ENCODE measurements at places on chromosomes 4 and X.

DNA sequence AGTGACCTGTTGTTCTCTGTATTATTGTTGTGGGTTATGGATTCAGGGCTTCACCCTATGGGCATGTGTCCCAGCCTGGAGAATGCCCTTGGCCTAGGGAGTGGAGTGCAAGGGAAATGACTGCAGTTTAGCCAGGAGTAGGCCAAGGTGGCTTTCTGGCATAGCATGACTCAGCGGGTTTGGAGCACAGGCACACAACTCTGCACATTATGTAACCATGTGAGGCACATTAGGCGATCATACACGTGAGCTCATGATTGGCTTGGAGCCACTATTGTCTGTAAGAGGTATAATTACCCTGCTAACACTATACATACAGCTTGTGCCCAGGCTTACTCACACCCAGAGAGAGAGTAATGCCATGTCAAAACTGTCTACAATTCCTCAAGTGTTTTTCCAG is 35.1 kb upstream of the TACR3 start:
- DNase-seq = no peak

DNA sequence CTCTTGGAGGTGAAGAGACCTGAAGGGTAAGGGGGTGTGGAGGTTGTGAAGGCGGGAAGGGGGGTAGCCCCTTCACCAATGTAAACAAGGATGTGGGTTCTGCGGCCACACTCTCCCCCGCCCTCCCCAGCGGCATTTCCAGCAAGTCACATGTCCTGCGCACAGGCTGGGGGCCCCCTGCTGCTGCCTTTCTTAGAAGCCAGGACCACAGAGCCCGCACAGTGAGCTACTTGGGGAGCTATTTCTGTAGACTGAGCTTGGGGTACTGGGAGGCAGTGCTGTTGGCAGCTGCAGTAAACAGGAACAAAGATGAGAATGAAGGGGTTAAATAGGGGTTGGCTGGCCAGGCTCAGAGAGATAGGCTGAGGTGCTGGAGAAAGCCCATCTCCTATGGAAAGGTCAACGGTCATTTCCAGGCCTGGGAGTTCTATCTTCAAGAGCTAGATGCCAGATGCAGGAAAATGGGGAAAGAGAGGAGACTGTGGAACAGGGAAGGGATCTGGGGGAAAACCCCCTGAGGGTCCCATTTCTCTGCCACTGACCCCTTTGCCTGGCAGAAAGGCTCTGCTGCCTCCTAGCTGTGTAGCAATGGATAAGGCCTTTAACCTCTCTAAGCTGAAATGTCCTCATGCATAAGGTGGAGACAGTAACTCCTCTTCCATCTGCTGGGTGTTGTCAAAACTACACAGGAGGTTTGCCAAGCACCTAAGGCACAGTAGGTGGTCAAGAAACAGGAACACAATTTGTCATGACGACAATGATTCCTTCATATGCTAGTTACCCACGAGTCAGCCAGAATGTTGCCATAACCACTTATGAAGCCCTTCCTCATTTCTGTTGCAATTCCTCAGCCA is 18.5 kb upstream of the PIM2 start:
- peak; percentile 82 for DNase-seq

- DNase-seq = no peak
Measured at GRCh38 chrX:2552621-2553201, 51.9 kb upstream of the DHRSX start.

GRCh38 chr4:56371426-56372220 is 15.7 kb downstream of the AASDH start:
- no peak for DNase-seq

DNA sequence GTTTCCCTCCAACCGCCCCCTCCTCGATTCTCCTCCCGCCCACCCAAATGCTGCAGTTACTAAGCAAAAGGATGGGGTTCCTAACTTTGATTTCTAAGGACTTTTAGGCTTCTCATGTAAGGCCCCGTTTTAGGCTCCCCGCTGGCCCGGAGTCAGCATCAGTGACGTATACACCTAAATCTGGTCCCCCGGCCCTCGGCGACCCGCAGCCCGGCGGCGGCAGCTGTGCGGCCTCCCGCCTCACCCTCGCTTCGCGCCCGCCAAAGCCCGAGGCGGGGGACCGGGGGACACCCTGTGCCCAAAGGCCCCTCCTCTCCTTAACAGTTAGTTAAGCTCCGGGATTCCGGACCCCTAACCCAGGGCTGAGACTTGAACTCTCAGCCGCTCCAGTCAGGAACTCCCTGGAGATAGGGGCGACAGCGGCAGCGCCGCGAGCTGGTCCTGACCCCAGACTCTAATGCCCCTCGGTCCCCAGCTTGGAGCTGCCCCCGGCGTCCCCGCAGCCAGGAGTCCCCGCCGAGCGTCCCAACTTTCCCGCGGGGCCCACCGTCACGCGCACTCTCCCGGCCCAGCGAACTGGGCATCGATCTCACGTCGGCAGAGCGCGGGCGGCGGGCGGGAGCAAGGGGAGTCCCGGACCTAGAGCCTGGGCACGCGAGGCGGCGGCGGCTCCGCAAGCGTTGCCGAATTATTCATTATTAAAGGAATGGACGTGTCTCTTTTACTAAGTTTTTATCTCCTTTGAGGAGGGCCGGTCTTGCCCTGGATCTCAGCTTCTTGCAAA is 1.5 kb upstream of the NR3C2 start:
- DNase-seq = peak; percentile 14

DNA sequence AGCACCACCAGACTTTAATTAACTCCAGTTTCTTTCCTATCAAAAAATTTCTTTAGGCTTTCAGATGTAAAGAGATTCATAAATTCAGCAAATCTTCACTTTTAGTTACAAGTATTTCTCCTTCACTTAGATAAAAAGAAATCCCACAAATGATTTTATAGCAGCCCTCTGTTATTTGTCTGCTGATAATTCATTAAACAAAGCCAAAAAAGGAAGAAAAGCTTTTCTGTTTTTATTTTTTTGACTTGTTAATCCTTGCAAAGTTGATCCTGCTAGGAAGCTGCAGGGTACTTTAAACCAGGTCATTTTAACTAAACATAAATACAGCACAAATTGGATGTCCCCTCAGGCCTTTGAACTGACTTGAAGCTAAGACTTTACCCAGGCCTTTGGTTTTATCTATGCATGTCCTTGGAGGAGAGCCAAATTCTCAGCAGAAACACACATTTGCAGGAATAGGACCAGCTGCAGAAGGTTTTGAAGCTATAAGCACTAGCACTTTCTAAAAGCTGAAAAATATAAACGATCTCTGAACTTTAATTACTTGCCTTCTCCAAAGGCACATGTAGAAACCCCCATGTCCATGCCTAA is 57.5 kb downstream of the PCDH18 start:
- no peak for DNase-seq

All from activated CD4-positive, alpha-beta T cell treated with anti-CD3 and anti-CD28 coated beads, Interleukin-2, amount 50 U/mL, for 4 hours (primary cell).